Activated naive CD4-positive, alpha-beta T cell treated with anti-CD3 and anti-CD28 coated beads, Interleukin-2, amount 50 U/mL, for 72 hours (primary cell): ENCODE measurements at places on chromosomes 4 and X. TPM values are rescaled to one million over a fixed set of nuclear protein-coding genes. Genes with fewer than 3 reads are reported as not detected.

TREX2 gene
- total RNA-seq: 1.0 TPM

ANK2 gene
- total RNA-seq: 5.4 TPM

PHEX gene
- 1.5 TPM for total RNA-seq

TRPC3 gene
- total RNA-seq: 2.0 TPM

RTL3 gene
- total RNA-seq: not detected

DCK gene
- 54.2 TPM for total RNA-seq

SPARCL1 gene
- total RNA-seq: not detected

F8A2 gene
- total RNA-seq: not detected
